Brain microvascular endothelial cell (primary cell): ENCODE measurements at places on chromosomes 12 and 14.

GRCh38 chr14:73295198-73295796 is 58.0 kb downstream of the PAPLN start:
- peak; percentile 14 for DNase-seq

GRCh38 chr14:35339761-35340406 is 47.7 kb downstream of the PSMA6 start:
- DNase-seq = no peak

DNA sequence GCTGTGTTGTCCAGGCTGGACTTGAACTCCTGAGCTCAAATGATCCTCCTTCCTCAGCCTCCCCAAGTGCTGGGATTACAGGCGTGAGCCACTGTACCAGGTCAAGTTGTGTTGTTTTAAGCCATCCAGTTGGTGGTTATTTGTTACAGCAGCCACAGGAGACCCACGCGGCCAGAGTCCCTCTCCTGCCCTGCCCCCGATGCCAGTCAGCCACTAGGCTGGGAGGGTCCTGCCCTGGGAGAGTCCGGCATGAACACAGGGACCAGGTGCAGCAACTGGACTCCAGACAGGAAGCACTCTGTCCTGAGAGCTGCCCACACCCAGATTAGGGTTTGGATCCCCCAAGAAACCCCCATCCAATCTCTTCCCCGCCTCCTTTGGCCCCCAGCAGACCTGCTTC is 44.1 kb upstream of the FZD10 start:
- DNase-seq = no peak

GRCh38 chr14:41498959-41499358 is 107.7 kb upstream of the LRFN5 start:
- DNase-seq = no peak

DNA sequence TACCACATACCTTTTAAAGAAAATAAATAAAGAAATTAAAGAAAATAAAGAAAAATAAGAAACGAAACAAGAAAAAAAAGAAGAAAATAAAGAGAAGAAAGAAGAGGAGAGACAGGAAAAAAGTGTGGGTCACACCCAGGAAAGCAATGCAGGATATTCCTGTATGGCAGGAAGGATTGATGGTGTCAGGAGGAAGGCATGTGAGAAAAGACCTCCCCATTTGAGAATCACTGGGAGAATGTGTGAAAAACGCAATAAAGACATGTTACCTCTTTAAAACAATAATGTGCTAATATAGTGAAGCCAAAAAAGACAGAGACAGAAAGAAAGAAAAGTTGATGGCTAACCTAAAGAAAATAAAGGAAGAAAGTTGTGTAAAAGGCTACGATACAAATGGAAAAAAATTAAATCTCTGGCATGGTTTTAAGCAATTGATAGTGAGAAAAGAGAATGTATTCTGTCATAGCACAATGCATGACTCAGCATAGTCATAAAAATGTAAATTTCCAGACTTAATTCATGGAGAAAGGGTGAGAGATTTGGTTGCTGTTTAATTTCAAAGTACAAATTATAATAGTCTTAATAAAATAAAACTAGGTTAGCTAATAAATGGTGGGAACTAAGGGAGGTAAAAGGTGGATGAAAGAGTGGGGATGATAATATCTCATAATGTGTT is 24.3 kb upstream of the FOXG1 start:
- no peak for DNase-seq

DNA sequence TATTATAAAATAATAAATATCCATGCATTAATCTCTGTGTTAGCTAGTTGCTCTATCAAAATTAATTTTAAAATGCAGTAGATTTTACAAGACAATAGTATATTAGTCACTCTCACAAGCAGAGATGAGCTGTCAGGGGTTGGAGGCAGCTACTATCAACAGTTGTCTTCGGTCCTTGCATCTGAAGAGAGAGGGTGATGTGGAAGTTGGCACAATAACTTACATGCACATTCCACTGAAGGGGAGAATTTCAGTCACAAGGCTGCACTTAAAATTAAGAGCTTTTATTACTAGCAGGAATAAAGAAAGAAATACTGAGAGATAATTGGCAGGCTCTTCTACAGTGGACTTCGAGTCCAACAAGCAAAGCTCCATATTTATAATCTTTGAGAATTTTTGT is 166.9 kb upstream of the DCN start:
- peak; percentile 18 for DNase-seq

DNA sequence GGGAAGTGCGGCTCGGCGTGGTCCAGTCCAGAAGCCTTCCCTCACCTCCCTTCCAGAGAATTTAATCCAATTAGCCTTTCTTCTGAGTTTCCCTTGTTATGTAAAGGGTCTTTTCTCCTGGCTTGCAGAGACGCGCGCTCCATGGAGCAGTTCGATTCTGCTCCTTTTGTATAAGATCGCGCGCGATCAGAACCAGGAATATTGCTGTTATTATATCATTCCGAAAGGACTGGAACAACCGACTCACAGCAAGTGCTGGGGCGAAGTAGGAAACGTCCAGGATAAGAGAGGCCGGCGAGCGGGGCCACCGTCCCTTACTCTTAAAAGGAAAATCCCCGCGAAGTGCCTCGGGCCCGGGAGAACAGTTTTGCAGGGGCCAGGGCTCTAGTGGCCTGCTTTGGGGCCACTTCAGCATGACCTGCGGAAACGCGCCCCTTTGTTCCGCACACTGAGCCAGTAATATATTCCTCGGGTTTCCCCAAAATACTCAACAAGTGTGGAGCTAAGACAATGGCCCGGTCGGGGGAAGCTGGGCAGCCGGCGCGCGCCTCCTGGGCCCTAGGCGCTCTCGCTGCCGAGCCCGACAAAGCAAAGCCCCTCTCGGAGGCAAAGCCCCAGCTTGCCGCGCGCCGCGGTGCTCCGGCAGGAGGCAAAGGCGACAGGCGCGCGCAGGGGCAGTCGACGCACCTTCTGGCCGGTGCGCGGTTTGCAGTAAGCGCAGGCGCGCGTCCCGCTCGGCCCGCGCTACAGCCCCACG is 2.9 kb downstream of the RFX4 start:
- no peak for DNase-seq

- DNase-seq = no peak
Observed at GRCh38 chr14:68447581-68448251, 345.2 kb downstream of the ZFP36L1 start.
